COR-L47 (cell line): ENCODE measurements at places on chromosomes 3 and 15.
A peak's percentile ranks its signal among the peaks of the same experiment; 100 is the strongest.

DNA sequence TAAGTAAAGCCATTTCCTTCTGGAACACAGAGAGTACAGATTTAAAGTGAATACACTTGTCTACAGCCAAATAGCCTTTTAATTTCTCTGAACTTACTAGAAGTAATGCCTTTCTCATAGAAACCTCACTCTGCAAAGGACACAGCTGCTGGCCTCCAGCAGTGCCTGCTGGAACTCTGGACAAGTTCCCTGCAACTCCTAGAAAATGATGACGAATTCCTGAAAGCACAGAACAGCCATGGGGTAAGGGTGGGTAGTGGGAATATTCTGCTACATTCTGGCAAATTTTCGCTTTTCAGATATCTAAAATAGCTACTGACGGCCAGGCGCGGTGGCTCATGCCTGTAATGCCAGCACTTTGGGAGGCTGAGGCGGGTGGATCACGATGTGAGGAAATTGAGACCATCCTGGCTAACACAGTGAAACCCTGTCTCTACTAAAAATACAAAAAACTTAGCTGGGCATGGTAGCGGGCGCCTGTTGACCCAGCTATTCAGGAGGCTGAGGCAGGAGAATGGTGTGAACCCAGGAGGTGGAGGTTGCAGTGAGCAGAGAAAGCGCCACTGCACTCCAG is 34.4 kb downstream of the RYK start:
- no peak for DNase-seq

DNA sequence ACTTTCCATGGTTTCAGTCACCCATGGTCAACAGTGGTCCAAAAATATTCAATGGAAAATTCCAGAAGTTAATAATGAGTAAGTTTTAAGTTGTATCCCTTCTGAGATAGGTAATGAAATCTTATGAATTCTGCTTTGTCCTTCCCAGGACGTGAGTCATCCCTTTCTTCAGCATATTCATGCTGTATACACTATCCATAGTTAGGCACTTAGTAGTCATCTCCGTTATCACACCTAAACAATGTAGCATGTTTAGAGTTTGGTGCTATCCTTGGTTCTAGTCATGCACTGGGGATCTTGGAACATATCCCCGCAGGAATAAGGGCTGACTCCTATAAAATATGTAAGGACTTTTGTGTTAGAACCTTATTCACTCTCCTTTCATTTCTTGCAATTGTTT is 153.2 kb downstream of the UNC13C start:
- no peak for DNase-seq

- no peak for DNase-seq
These were observed 499.0 kb downstream of the PYDC2 start for GRCh38 chr3:191959876-191960413.

DNA sequence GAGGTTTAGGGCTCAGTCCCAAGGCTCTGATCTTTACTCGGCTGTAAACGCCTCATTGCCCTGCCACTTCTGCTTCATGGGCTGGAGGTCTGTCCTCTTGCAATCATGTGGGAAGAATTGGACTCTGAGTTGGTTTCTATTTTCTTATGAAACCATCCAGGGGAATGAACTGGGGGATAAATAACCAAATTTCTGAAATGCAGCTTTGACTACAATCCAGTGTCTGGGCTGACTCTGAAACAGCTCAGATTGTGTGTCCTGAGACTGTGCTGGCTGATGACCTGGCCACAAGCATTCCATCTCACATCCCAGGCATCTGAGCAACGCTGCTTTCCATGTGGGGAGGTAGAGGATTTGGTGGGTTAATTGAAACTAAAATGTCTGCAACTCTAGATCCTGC is 71.0 kb upstream of the GALNT15 start:
- DNase-seq: no peak

DNA sequence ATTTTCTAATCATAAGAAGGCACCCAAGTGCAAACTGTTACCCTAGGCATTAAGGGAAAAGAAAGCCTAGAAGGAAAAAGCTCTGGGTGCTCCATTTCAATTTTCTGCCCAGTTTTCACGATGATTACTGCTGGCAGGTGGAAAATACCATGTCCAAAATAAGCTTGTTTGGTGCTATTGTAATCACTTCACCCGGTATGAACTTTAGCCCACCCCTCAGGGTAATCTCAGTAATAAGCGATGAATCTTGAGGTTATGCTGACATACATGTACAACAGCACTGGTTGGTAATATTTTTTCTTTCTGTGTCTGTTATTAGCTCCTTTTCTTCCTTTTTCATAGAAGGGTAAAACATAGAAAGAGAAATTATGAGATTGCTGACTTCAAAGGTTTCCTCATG is 88.6 kb upstream of the MEX3B start:
- DNase-seq: no peak

DNA sequence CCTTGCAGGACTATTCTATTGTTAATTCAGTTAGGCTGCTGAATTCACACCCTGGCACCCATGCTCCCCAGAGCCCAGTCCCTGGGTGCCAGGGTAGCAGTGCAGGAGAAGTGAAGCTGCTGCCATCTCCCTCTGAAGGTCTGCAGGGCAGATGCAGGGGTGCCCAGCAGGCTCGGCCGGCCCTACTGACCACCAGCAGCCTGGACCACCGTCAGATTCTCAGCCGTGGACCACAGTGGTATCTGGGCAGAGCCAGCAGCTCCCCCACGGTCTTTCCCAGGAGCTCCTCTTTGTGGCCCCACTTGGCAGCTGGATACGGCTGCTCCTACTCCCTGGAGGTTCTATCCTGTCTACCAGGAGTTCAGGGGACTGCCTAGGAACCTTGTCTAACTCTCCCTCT is 46.8 kb downstream of the ALDH1L1 start:
- no peak for DNase-seq

- no peak for DNase-seq
These were observed 68.3 kb upstream of the GLCE start for GRCh38 chr15:69092159-69092558.

- DNase-seq: no peak
These were observed 123.2 kb downstream of the RTP4 start for GRCh38 chr3:187491371-187491770.

DNA sequence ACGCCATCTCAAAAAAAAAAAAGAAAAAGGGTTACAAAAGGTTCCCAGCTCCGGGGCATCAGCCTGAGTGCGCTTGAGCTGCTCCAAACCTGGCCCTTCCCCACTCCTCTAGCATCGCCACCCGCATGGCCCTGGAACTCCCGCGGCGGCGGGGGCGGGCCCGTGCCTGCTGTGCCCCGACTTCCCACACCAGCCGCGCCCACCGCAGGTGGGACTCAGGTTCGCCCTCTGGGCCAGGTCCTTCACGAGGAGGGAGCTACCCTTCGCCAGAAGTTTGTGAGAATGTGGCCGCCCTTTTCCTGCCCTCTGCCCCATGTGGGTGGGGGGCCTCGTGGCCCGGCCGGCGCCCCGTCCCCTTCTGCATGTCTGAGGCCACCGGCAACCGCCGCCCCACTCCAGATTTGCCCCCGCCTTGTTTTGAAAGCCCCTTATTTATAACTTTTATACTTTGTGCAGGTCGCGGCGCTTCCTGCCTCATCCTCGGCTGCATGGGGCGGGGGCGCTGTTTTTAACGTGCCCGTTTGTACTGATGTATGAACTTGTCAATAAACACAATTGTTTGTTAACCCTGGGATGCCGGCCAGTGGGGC is 507 bp upstream of the JMJD7 start:
- DNase-seq: no peak

GRCh38 chr3:153242896-153243295 is 80.9 kb downstream of the RAP2B start:
- no peak for DNase-seq

DNA sequence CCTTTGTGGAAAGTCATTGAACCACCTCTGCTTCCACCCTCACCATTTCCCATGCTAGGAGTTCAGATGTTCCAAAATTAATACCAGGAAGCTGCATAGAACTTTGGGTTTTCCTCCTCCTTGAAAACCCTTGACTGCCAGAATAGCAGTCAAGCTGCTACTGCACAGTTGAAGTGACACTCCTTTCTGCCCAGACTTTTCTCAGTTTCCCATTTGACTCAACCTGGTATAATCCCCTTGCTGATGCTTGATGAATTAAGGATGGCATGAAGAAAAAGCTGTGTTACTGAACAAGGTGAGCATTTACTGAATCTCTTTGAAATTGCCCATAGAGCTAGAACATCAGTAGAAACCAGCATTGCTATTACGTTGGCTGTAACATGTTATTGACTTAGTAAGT is 286.0 kb downstream of the EDEM1 start:
- DNase-seq: no peak

GRCh38 chr15:39976291-39977274 is 42.7 kb downstream of the EIF2AK4 start:
- DNase-seq: peak; percentile 47

DNA sequence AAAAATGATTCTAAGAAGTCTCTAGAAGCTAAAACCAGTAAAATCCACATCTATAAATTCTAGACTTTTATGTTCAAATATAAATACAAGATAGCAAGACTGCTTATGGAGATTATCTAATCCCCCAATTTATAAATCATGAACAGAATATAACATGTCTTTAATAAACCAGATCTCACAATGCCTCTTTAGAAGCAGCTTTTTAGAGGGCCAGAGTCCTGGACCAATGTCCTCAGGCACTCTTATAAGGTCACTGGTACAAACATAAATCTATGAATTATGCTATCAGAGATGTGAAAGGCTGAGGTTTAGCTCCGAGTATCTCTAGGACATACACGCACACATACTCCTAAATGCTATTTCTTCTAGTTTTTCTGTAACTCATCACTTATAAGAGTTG is 78.3 kb downstream of the ADAM10 start:
- no peak for DNase-seq

DNA sequence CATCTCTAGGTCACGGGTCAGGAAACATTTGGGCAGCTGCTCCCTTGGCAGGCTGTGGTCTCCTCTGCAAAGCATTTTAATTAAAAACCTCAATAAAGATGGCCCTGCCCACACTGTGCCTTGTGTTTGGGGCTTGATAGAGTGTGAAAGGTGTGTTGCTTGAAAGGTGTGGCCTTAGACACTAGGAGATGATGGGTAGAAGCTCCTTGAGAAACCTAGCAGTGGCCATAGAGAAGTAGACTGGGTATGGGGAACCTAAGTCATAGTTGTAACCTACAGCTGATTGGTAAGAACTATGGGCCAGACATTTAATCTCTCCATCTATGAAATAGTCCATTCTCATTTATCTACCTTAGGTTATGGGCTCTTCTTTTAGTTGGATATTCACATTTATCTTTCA is 3.3 kb downstream of the JAGN1 start:
- no peak for DNase-seq

DNA sequence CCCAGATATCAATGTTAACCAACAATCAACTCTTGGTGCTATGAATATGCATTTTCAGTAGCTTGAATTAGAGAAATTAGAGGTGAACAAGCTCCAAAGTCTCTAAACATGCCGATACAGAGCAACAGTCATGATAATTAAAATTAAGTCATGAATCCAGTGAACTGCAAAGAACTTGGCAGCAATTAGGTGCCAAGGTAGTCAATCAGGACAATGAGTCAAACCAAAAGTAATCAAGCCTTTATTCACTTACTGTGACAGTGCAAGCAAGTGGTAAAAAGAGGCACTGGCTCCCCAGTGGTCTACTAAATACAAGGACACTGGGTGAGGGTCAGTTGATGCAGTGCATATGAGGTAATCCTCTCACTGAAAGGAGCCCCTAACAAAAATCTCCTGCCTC is 1.8 kb downstream of the ZNF770 start:
- no peak for DNase-seq

- no peak for DNase-seq
These were observed 74.6 kb upstream of the SPATA12 start for GRCh38 chr3:56985878-56986277.

- DNase-seq: no peak
These were observed 64.7 kb upstream of the NPHP3 start for GRCh38 chr3:132786890-132787289.

- no peak for DNase-seq
These were observed 2.0 kb downstream of the KLHL6 start for GRCh38 chr3:183553334-183554026.

- no peak for DNase-seq
These were observed 92.0 kb upstream of the VEPH1 start for GRCh38 chr3:157595259-157595658.

GRCh38 chr3:172107403-172107802 is 68.0 kb downstream of the FNDC3B start:
- no peak for DNase-seq

- no peak for DNase-seq
These were observed 4.3 kb upstream of the PKM start for GRCh38 chr15:72235298-72235697.

GRCh38 chr3:35785234-35785888 is 146.0 kb downstream of the ARPP21 start:
- no peak for DNase-seq

- no peak for DNase-seq
These were observed 379.0 kb upstream of the TPM1 start for GRCh38 chr15:62663547-62663946.

GRCh38 chr15:65110676-65111292 is 4.2 kb downstream of the UBAP1L start:
- no peak for DNase-seq

DNA sequence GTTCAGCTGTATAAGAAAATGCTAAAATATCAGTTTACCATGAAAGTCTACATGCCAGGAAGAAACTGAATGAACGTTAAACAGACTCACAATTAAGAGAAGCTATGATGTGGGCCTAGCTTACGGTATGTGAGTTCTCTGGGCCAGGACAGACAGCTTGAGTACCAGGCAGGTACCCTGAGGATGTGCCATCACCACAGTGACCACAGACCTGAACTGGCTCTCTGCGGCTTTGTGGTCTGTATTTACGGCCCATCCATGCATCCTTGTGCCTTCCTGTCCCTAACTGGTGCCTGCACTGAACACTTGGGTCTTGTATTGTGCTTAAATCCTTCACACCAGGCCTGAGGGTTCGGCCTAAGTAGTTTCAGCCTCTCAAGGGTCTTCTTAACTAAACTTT is 467.5 kb upstream of the PPP2R3A start:
- DNase-seq: no peak

DNA sequence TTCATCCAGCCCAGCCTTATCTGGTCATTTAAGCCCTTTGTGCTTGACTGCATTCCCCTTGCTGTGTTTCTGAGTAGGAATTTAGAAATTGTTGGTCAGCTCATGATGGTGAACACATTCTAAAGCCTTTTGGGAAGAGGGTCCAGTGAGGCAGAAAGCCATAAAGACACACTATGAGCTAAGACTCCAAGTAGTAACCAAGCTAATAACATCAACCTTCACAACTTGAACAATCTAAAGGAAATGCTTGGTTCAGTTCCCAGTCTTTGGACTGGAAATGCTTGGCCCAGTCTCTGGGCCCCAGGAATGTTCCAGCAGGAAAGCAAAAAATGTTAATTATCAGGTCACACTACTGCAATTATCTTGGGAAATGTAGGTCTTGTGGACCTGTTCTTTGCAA is 7.7 kb downstream of the PLSCR1 start:
- no peak for DNase-seq
